Tibial nerve (tissue), 4 donors: ENCODE measurements at places on chromosomes 2 and 18.

DNA sequence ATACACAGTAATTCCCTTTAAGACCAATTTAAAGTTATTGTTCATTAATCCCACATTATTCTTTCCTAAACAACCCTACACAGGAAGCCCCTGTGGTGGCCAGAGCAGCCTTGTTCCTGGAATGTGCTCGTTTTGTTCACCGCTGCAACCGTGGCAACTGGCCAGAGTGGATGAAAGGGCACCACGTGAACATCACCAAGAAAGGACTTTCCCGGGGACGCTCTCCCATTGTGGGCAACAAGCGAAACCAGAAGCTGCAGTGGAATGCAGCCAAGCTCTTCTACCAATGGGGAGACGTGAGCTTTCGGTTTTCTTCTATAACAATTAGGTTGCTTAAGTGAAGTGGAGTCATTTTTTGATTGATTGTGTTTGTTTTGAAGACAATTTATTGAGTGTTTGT, 101.0 kb downstream of the UNC80 start:
- DNase-seq, result peak; percentile 18

DNA sequence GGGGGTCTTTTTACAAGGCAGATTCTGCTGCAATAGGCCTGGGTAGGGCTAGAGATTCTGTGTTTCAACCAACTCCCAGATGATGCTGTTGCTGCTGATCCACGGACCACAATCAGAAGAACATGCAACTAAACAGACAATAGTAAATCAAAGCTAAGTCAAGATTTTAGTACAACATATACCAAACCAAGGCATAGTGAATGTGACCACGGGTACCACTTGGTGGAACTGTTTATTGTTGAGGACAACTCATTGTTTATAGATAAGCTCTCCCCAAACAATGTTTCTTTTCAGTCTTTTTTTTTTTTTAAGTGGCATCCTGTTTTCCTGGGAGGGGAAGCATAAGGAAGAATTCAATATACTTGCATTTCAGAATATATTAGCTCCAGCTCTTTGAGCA, 36.0 kb upstream of the DARS1 start:
- DNase-seq, result no peak

DNA sequence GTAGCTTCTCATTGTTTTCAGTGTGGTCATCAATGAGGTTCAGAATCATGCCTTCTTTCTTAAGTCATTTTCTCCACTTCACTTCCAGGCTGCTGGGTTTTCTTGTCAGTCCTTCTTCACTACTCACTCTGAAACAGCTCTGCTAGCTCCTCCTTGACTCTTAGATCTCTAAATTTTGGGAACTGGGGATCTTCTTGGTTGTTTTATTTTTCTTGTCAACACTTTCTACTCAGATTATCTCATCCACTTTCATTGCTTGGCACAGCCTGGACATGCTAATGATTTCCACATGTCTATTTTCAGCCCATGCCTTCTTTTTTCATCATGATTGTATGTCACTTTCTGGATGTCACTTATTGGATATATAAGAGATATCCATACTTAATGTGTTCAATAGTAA, 517.8 kb upstream of the DSEL start:
- DNase-seq, result no peak

DNA sequence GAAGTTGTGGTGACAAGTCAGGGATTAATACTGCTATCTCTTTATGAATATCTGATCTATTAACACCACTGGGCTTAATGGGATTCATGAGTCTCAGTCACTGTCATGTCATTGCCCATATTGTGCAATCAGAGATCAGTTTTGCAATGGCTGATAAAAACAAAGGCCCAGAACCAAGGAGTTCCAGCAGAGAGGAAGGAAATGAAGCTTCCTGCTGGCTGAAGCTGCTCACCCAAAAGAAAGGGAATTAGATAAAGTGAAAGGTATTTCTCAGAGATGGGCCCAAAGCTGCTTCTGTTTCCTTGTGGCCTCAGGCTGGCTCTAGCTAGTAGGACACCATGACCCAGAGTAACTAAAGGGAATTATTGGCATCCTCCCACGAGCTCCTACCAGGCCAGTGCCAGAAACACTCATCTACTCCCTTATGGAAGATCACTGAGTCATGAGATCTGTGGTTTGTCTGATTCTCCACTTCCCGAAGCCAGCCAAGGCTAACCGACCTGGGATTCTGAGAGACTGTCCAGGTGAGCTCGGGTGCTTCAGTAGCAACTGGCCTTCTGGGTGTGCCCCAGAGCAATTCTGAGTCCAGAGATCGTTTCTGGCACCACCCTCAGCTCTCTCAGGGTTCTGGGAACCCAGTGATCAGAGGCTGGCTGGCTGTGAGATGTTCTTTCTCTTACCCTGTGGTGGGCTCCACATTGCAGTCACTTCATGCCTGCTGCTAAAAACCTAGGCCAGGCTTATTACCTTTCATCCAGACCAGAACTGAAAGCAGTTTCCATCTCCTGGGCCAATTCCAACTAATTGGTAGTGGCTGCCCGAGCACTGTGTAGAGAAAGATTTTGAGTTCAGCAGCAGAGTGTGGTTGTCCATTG, 129.5 kb upstream of the PELI1 start:
- no peak for DNase-seq

- DNase-seq, result no peak
Observed at GRCh38 chr18:23213200-23213599, 77.9 kb downstream of the CABLES1 start.

- no peak for DNase-seq
Observed at GRCh38 chr2:228624733-228625132, 443.2 kb upstream of the SPHKAP start.

- no peak for DNase-seq
Observed at GRCh38 chr2:88950010-88950409, 258.5 kb downstream of the RPIA start.

- DNase-seq, result no peak
Observed at GRCh38 chr18:58992301-58993231, 127.9 kb downstream of the ZNF532 start.

- no peak for DNase-seq
Observed at GRCh38 chr2:110717734-110718133, 14.6 kb upstream of the ACOXL start.

DNA sequence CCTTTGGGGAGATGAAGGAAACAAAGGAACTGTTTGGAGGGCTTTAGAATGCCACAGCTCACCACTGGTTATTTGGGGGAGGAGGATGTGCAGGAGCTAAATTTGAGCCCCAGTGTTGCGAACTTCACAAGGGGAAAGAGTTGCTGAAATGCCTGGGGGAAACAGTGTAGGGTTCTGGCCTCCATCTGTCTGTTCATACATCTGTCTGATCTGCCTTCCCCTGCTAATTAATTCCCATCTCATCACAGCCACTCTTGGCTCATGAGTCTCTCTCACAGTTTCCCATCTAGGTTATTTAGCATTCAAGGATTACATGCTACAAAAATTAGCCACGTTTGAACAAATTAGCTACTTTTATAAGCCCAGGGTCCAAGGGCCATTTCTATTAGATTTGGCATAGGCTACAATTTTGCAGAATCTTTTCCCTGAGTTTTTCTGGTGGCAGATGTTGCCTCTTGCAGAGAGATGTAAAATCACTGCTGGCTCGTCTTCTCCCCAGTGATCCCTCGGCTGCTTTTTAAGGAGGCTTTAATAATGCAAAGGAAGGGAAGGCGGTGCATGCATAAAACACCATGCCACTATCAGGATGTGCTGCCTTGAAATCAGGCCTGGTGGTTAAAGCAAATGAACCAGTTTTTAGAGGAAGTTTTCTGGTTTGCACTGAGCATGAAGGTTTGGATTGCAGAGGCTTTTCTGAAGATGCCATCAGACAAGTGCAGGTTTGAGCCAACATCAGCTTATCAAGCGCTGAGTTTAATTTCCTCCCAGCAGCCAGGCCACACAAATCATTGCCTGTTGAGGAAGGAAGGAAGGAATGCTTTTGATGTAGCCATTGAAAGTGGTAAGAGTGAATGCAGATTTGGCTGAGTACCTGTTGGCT, 35.0 kb downstream of the ADD2 start:
- no peak for DNase-seq

- DNase-seq, result no peak
Observed at GRCh38 chr2:195486520-195486919, 170.5 kb upstream of the SLC39A10 start.

- DNase-seq, result no peak
Observed at GRCh38 chr2:229118336-229118735, 152.8 kb downstream of the PID1 start.

DNA sequence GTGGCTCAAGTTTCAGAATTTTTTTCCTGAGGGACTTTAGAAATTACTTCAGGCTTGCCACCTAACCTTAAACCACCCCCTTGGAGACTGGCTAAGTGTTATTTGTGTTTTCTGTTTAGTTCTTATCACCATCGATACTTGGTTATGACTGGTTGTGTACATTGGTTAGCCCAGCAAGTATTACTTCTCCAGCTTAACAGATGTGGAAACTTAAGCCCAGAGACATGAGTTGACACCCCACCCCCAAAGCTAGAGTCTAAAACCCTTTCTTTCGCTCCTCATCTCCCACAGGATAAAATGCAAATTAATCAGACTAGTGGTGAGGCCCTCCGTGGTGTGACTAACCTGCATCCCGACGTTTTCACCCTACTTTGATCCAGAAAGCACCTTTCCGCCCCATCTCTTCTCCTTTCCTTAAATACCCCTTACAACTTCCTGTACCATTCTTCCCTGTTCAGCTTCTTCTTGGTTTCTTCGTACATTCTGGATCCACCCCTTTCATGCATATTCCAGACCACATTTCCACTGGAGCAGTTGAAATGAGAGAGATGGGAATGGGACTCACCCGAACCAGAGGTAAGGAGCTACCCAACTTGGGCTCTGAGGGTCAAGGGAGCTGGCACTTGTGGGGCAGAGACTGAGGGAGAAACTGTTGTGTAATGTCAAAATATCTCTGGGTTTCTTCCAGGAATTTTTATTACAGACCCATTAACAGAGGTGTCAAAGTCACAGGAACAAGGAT, 819 bp upstream of the MAP3K2 start:
- no peak for DNase-seq

GRCh38 chr2:237978058-237978712, 11.4 kb downstream of the UBE2F start:
- DNase-seq, result no peak

- DNase-seq, result no peak
Observed at GRCh38 chr2:136010126-136010525, 24.7 kb upstream of the DARS1 start.
